ENCODE measurements at places on chromosomes 2 and 18.

GRCh38 chr2:192060161-192060560, 134.6 kb downstream of the TMEFF2 start:
- DNase-seq: no peak

DNA sequence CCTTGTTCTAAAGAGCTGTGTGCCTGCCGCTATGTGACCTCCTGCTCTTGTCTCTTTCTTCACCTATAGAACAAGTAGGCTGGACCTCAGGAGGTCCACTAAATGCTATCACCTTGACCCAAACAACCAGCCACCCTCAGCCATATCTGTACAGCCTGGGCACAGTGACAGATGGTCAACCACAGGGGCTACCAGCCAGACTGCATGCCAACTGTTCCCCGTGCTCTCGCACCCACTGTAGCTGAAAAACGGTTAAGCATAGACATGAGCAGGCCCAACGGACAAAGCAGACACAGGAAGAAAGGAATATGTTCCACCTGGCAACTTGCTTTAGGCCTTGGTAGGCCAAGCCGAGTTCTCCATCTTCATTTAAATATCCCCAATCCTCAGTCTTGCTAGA, 43.2 kb upstream of the ACAA2 start:
- no peak for DNase-seq

DNA sequence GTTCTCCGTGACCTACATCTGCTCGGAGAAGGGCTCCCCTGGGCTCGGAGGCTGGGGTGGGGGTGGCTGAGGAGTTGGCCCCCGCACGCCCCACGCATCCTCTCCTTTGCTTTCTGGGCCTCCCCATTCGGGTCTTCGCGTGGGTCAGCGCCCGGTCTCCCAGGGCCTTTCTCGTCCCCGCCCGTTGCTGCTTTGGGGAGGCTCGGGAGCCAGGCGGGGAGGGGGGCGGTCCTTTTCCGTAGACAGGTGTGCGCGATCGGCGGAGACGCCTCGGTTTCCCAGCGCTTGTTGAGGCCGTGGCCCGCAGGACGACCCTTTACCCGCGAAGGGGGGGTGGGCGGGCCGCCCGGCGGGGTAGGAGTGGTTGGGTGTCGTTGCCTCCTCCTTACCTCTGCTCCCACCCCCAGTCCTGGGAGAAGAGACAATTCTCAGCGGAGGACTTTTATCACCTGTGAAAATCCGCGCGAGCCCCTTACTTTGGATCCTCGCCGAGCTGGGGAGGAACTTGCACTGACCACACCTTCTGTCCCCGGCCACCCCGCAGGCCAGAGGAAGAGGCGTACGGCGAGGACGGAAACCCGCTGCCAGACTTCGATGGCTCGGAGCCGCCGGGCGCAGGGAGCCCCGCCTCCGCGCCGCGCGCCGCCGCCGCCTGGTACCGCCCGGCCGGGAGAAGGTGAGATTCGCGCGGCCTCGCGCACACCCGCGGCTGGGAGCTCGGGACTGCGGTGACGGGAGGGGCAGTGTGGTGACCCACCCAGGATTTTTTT, 2.6 kb downstream of the ADCYAP1 start:
- DNase-seq: peak; percentile 54

- no peak for DNase-seq
Measured at GRCh38 chr18:29862824-29863223, 1179.7 kb downstream of the DSC3 start.

DNA sequence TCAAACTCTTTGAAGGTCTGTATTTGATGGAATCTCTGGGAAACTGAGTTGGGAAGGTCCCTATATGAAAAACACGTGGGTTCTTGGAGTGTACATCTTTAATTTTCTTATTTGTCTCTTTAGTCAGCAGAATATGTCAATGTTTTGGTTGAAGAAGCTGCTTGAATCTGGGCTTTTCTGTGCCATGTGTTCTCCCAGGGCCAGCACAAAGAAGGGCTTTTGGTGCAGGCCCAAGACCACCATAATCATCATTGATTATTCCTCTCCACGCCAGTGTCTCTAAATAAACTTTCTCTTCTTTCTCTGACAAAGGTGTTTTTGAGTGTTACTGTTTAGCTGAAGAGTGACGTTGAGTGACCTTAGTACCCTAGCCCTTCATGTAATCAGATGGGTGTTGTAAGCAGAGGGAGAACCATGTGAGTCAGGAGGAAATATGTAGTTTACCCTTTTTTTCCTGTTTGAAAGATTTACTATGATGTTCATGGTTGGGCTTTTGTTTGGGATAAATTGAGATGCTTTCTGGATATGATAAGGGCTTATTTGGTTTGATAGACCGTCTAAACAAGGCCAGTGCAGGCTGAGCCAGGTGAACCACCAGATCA, 11.6 kb upstream of the TNP1 start:
- DNase-seq: no peak

GRCh38 chr2:233865838-233866237, 2.3 kb downstream of the MSL3B start:
- DNase-seq: no peak

DNA sequence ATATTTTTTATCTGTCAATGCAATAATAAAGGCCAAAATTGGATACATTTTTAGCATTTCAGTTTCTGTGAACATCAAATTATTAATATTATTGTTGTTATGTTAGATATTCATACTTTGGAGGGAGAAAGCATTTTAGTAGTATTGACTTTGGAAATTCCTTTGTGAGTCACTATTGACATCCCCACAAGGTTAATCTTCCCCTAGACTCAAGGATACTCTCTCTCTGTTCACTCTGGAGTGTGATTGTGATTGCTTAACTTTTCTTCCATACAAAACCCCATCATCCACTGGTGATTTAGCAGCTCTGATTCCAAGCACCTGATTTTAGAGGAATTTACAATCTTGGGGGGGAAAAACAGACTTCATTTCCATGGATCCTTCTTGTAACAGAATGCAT, 352.0 kb downstream of the THSD7B start:
- no peak for DNase-seq

DNA sequence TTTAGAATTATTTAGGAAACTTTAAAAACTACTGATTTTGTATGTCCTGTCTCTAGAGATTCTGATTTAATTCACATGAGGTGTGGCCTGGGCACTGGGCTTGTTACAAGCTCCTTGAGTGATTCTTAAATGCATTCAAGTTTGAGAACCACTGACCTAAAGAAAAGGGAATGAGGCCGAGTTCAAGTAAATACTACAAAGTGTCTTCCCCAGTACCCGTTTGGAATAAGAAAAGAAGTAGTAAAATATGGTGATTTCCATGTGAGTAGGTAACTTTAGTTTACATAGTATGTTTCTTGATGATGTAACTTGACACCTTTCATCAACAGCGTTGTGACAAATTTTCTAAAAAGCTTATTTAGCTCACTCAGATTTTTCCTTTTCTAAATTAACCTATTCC, 1022.9 kb upstream of the NRXN1 start:
- no peak for DNase-seq

- no peak for DNase-seq
Measured at GRCh38 chr2:126635281-126635680, 20.7 kb upstream of the GYPC start.

DNA sequence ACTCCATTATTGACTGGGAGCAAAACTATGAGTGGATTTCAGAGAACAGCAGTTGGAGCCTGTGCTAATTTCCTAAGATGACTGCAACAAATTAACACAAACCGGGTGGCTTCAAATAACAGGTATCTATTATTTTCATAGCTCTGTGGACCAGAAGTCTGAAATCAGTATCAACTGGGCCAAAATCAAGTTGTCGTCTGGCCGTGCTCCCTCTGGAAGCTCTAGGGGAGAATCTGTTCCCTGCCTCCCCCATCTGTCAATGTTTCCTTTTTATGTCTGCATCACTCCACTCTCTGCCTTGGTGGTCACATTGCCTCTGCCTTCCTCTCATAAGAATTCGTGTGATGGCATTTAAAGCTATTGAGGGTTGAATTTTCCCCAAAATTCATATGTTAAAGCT, 269.8 kb downstream of the TMX3 start:
- DNase-seq: no peak

GRCh38 chr18:22741318-22741717, 191.8 kb upstream of the RBBP8 start:
- DNase-seq: no peak

GRCh38 chr18:74420481-74420880, 36.6 kb downstream of the DIPK1C start:
- DNase-seq: no peak

DNA sequence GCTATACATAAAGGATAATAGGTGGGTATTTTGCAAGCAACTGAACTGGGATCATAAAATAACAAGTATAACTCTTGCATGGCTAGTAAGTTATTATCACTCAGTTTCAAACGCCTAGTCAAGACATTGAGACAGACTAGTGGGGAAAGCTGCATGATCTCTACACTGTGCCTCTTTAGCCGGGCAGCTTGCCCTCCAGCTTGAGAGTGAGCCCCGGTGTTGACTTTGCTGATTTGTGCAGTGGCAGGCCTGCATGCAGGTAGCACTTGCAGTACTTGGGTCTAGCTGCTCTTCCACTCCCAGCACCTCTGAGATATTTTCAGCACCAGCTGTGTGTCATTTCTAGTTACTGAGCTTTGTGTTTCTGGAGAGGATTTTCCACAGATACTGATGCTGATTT, 118.8 kb upstream of the DAPL1 start:
- no peak for DNase-seq

DNA sequence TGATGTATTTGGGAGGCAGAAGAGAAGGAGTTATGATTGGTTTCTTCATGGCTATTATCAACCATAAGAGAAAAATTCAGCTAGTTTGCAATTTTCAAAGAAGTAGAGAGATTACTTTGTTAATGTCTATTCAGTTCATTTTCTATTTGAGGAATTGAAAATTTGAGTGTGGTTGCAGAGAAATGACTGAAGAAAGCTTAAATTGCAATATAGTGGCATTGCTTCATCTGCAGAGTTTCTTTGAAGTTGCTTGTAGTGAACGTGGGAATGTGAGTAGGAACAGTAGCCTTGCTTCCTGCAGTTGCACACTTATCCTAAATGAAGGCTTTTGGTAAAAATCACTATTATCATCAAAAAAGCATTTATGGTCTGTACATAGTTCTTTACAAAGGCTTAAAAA, 14.7 kb upstream of the CYRIA start:
- no peak for DNase-seq

All from NCI-H510A (cell line).